ENCODE measurements at places on chromosomes 1 and 21. TPM values are rescaled to one million over a fixed set of nuclear protein-coding genes. Genes with fewer than 3 reads are reported as not detected.

DNA sequence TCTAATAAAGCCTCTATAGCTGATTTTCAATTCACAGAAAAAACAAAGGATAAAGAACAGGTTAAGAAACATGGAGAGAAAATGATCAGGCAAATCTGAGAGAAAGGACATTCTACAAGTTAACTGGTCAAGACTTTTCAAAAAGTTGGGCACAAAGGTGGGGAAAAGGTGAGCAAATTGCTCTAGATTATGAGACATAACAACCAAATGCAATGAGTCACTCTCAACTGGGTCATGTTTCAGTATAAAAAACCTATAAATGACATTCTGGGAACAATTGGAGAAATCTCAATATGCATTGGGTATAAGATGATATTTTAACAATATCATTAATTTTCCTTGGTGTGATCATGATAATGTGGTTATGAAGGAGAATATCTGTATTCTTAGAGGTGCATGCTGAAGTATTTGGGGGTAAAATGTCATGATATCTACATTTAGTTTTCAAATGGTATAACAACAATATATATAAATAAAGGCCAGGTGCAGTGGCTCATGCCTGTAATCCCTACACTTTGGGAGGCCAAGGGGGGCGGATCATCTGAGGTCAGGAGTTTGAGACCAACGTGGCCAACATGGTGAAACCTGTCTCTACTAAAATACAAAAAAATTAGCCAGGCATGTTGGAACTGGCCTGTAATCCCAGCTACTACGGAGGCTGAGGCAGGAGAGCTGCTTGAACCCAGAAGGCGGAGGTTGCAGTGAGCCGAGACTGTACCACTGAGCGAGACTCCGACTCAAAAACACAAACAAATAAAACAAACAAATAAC is 27.0 kb downstream of the ANKRD13C start:
- peak; percentile 82 for DNase-seq

DNA sequence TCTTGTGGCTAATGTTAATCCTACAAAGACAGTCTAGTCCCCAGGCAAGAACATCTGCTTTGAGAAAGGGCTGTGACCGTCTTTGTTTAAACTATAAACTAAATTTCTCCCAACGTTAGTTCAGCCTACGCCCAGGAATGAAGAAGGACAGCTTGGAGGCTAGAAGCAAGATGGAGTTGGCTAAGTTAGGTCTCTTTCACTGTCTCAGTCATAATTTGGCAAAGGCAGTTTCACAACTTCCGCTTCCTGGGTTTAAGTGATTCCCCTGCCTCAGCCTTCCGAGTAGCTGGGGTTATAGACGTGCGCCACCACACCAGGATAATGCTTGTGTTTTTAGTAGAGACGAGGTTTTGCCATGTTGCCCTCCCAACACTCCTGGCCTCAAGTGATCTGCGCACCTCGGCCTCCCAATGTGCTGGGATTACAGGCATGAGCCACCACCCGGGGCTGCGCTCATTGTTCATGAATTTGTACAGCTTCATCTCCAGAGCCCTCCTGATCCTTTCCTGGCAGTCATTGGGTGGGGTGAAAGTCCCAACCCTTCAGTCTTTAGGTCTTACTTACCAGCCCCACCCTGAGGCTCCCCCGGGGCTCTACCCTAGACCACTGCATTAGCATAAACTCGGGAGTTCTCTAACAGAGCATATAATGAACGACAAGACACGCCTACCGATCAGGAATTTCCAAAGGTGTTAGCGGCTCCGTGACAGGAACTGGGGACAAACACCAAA is 4.9 kb upstream of the MASP2 start:
- no peak for DNase-seq

- DNase-seq = no peak
Measured at GRCh38 chr1:12150456-12151200, 16.2 kb upstream of the TNFRSF1B start.

GRCh38 chr1:68271596-68271995 is 39.3 kb upstream of the WLS start:
- no peak for DNase-seq

GRCh38 chr1:98749152-98749756 is 87.7 kb downstream of the SNX7 start:
- DNase-seq = no peak

DNA sequence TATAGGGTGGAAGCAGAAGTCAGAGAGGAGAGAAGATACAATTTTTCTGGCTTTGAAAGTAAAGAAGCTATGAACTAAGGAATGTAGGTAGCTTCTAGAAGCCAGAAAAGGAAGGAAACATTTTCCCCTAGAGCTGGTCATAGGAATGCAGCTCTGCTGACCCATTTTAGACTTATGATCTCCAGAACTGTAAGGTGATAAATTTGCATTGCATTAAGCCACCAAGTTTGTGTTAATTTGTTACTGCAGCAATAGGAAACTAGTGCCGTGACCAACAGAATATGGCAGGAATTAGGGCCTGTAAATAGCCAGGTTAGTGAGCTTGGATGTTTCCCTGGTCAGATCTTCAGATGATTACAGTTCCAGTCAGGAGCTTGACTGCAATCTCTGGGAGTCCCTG is 244.3 kb upstream of the C1orf105 start:
- no peak for DNase-seq

Gene CD34
- total RNA-seq = not detected

Gene APCS
- not detected for total RNA-seq

DNA sequence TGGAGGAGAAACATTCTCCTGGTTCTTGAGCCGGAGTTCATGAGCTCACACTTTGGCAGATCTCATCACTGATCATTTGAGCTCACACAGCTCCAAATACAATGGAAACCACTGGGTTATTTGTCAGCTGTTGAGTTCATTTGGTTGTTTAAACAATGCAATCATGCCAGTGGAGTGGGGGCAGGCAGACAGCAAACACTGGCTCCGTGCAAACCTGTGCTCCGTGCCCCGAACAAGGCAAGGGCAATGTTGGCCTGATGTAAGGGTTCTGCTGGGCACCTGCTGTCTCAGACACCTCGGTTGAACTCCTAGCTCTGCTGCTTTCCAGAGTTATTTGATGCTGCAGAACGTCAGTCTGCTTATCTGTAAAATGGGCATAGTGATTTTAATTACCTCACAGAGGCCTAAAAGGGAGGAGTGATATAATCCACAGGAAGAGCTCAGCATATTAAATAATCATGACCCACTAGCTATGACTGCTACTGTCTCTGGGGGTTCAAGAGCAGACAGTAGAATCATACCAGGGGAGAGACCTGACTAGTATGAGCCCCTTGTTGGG is 20.0 kb upstream of the CLIC6 start:
- DNase-seq = no peak

GRCh38 chr1:118157506-118157905 is 27.5 kb downstream of the SPAG17 start:
- no peak for DNase-seq

- no peak for DNase-seq
Measured at GRCh38 chr1:91769742-91770141, 116.2 kb downstream of the TGFBR3 start.
